ENCODE measurements at places on chromosomes 7 and 10. TPM values are rescaled to one million over a fixed set of nuclear protein-coding genes. Genes with fewer than 3 reads are reported as not detected.

The CHST3 gene
- 23.6 TPM for total RNA-seq

DNA sequence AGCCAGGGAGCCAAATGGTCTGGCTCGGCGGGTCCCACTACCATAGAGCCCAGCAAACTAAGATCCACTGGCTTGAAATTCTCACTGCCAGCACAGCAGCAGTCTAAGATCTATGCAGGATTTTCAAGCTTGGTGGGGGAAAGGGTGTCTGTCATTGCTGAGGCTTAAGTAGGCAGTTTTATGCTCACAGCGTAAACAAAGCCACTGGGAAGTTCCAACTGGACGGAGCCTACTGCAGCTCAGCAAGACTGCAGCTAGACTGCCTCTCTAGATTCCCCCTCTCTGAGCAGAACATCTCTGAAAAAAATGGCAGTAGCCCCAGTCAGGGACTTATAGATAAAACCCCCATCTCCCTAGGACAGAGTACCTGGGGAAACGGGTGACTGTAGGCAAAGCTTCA lies 277.6 kb upstream of the PHF14 start:
- DNase-seq, result no peak

- DNase-seq, result no peak
Observed at GRCh38 chr10:93068411-93069244, 5.1 kb upstream of the CYP26A1 start.

DNA sequence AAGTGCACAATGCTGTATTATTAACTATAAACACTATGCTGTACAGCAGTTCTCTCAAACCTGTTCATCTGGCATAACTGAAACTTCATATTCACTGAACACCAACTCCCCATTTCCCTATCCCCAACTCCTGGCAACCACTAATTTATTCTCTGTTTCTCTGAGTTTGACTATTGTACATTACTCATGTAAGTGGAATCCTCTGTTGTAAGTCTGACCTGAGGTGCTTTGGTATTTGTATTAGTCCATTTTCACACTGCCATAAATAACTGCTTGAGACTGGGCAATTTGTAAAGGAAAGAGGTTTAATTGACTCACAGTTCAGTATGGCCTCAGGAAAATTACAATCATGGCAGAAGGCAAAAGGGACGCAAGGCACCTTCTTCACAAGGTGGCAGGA lies 266.3 kb downstream of the PPP1R3A start:
- peak; percentile 42 for DNase-seq

- DNase-seq, result peak; percentile 36
Observed at GRCh38 chr10:6678211-6678803, 98.2 kb upstream of the PRKCQ start.

The ZCWPW1 gene
- total RNA-seq, result 1.1 TPM

GRCh38 chr7:141563956-141564623 lies 12.9 kb downstream of the AGK start:
- DNase-seq, result no peak

DNA sequence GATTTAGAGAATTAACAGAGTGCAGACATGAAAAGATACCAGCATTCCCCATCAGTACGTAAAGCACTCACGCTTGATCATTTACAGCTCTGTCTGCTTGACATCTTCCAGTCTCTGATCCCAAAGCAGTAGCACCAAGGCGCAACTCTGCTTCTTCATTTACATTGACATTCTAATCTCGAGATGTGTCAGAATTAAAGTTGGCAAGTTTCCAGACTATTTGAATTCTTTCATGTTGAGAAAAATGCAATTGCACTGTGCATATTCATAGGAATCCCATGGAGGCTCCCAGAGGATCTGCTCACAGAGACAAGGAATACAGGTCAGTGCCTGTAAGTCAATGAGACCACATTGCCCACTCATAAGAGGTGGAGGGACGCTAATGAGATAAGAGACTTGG lies 183.9 kb downstream of the LRRN3 start:
- DNase-seq, result no peak

- no peak for DNase-seq
Observed at GRCh38 chr10:45144326-45145070, 143.8 kb downstream of the ZNF22 start.

DNA sequence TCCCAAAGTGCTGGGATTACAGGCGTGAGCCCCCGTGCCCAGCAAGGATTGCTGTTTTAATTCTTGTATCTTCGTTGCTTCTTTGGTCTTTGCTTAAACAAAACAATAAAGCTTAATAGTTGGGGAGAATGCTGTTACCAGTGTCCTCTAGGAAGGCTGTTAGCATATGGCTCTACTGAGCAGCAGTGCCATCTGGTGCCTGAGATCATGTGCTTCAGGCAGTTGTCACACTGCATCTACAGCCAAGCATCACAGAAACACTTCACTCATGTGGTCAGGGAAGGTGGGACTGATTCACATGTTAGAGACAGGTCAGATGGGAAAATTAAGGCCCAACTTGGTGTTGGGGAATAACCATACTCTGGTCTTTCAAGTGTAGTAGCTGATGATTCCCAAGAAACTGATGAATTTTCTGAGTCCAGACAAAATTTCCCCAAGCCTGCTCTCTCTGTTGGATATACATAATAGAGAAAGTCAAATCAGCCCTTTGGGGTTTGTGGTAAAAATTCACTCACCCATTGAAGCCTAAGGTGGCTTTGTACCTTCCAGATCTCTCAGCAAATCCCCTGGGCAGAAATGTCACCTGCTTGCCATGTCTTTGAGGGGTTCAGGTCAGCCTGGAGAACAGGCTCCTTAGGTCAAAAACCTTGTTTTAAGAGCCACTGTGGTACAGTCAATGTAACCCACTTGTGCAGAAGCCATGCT lies 28.4 kb downstream of the UBE2D4 start:
- DNase-seq, result peak; percentile 60

The PLAC9 gene
- total RNA-seq, result not detected

- no peak for DNase-seq
Observed at GRCh38 chr10:33968983-33969382, 634.5 kb upstream of the NRP1 start.

DNA sequence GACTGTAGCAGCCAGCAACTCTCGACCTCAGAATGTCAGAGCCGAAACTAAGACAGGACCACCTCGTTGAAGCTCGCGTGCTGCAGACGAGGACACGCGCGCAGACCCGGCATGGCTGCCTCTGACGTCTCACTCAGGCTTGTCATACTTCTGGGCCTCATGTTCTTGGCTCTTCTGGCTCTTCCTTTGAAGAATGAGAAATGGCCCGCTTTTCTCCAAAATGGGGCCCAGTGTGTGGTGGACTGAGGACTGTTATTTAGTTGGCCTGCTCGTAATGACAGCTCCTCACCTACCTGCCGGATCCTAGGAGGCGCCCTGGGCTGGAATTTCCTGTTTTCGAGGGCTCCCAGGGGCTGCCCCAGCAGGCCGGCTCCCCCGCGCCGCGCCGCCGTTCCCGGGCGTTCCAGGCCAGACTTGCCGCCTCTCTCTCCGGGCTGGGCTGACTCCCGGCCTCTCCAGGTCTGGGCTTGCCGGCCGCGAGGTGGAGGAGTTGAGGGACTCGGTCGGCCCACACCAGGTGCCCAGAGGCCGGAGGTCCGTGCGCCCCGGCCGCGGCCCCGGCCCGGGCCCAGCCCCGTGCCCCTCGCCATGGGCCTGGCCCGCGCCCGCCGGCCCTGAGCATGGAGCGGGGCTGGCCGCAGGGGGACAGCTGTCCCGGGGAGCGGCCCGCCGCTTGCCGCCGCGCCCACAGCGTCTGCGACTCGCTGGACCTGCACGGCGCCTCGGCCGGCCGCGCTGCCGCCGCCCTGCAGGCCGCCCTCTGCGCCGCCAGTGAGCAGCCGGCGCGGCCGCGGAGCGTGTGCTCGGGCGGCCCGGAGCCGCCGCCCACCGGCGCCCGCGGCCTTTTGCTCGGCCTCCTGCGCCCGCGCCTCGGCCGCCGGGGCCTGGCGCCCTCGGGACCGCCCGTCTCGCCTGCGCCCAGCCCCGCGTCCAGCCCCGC lies 28.1 kb downstream of the AGAP3 start:
- no peak for DNase-seq

GRCh38 chr10:117694190-117694589 lies 151.6 kb downstream of the EMX2 start:
- no peak for DNase-seq

The PODXL gene
- 131 TPM for total RNA-seq

GRCh38 chr7:66206934-66207240 lies 1.8 kb downstream of the TPST1 start:
- DNase-seq, result no peak

DNA sequence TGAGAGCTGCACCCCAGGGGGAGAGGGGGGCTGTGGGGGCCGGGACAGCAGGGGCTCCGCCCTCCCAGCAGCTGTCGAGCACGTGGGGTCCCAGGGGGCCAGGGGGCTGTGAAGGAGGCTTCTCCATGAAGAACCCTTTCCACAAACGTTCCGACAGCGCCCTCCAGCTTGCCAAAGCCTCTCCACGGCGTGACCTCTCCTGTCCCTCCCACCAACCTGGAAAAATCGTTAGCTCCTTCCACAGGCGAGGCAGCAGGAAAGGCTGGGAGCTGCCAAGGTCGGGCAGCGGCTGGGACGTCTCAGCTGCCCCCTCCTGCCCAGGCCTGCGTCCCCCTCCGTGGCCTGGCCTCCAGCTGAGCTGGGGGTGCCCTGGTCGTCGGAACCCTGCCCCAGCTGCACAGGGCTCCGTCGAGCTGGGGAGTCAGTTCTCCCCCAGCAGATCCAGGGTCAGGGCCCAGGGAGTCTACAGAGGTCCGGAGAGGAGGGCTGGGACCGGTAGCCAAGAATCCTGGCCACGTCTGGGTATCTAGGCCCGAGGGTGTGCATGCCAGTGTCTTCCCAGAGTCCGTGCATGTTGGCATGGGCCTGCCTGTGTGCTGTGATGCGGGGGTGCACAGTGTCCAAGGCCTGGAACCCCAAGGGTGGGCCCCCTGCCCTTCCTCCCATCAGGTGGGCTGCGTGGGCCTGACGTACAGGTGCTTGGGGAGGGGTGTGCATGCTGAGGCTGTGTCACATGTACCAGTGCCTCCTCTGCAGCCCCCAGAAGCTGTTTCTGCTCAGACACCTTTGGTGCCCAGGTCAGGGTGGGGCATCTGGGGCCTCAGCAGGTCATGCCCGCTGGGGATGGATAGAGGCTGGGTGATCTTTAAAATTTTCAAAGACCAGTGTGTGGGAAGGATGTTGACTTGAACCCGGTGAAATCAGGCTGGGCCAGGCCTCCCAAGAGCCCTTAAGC lies 66.5 kb downstream of the UNCX start:
- no peak for DNase-seq

DNA sequence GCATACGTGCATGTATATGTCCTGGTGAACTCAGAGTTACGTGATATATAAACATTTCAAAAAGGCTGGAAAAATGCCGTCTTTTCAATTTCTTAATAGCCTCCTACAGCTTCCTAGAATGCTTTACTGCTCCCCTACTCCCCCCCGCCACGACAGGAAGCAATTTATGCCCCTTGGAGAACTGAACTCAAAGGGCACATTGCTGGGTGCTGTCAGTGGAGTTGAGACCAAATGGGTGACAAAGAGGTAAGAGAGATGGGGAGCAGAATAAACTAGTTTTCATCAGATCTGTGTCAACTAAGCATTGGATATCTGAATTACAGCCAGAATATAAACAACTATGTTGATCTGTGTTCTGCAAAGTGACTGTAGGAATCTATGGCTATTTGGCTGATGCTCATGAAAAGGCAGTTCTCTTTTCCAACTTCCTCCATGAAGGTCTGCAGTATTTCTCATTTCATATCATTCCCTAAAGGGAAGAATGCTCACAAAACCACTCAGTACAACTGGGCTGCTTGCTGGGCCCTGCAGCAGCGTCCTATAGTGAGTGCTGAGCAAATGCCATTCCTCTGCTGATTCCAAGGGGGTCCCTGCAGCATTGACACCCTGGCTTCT lies 171.3 kb upstream of the HPS1 start:
- no peak for DNase-seq

DNA sequence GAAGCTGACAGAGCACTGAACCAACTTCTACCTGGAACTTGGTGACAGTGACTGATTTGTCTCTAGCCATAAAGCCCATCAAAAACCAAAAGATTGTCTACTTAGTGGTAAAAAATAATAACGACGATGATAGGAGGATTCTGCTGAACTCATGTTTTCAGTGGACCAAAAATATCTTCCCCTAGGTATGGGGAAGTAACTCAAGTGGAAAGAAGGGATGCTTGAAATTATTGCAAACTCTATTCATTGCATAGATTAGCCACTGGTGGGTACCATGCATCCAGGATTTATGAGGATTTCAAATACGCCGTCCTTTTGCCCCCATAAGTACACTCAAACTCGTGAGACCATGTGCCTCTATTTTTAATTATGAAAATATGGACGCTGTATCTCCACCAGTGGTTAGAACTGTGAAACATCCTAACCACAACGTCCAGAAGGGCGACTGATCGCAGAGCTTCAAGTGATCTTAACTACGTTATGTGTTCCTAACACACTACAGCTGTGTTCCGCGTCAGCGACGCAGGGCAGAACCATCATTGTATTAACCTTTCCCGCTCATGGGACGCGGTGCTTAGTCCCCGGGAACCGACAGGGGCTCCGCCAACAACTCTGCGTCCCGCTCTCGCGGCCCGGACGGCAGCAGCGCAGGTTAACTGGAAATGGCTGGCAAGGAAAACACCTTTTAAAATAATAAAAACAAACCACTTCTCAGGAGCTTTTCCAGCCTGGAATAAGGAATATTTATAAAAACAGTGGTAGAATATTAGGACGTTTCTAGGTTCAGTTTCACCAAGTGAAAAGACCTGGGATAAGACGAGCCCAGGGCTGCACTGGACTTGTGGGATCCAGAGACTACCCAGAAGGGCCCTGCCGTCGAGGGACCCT lies 776 bp downstream of the PEX1 start:
- DNase-seq, result peak; percentile 49

The MALRD1 gene
- total RNA-seq, result not detected

DNA sequence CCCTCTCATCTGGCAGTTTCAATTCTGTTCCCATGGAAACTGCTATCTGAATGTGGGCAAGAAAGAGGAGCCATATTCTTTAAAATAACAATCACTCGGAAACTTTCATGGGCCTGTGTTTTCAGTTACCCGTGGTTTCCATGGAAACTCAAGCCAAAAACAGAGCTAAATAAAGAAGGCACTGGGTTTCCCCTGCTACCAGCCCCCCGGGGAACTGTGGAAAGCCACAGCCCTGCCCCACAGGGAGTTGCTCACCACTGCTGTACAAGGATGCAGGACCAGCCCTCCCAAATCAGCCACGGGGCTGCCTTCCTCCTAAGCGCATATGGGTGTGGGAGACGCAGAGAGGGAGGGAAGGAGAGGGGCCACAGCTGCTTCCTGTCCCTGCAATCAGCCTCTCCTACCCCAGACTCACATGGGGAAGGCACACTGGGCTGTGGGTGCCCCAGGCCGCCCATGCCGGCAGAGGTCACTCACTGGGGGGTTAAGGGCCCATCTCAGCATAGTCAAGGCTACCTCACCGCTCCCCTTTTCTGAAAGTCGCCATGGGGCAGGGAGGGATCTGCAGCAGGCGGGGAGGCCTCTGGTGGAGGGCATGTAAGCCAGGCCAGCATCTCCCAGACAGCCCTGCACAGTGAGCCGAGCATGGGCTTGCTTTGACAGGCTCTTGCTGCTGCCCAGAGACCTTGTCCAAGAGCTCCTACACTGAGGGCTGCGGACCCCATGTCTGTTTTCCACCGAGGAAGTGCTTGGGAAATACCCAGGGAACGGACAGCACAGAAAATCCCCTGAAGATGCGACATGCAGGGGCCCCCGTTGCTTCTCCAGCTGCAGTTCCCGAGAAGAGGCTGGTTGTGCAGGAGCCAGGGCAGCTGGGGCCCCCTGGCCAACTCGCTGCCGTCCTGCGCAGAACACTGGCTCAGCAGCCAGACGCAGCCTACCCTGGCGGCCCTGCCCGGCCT lies 157.3 kb upstream of the PPP2R2D start:
- no peak for DNase-seq

GRCh38 chr7:148211740-148212151 lies 378.8 kb upstream of the C7orf33 start:
- DNase-seq, result no peak

Measured in HT1080 (cell line).